Immature natural killer cell (primary cell): ENCODE measurements at places on chromosomes 4 and X. TPM values are rescaled to one million over a fixed set of nuclear protein-coding genes. Genes with fewer than 3 reads are reported as not detected.
A peak's percentile ranks its signal among the peaks of the same experiment; 100 is the strongest.

Gene DTHD1
- 7.4 TPM for polyA plus RNA-seq

DNA sequence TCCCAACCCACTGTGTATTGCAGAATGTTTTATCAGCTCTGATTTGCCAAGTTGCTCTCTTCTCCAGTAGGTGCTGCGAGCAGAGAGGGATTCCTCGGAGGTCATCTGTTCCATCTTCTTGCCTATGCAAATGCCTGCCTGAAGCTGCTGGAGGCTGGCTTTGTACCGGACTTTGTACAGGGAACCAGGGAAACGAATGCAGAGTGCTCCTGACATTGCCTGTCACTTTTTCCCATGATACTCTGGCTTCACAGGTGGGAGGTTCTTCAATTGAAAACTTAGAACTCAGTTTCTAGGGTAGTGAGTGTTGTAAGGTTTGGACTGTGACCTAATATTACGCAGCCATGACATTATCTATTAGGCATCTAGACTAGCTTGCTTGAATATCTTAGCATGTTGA lies 24.9 kb downstream of the AR start:
- H3K4me3 ChIP-seq, result no peak overlapping the region
- no peak for DNase-seq
- no peaks in the 10 kb centered on the region for H3K27me3 ChIP-seq
- H3K4me1 ChIP-seq, result no peaks in the 10 kb centered on the region

GRCh38 chr4:23814587-23814986 lies 75.3 kb downstream of the PPARGC1A start:
- H3K27ac ChIP-seq, result no peak overlapping the region
- DNase-seq, result no peak
- no peaks in the 10 kb centered on the region for H3K27me3 ChIP-seq
- no peak overlapping the region for H3K4me3 ChIP-seq
- H3K4me1 ChIP-seq, result no peaks in the 10 kb centered on the region

DNA sequence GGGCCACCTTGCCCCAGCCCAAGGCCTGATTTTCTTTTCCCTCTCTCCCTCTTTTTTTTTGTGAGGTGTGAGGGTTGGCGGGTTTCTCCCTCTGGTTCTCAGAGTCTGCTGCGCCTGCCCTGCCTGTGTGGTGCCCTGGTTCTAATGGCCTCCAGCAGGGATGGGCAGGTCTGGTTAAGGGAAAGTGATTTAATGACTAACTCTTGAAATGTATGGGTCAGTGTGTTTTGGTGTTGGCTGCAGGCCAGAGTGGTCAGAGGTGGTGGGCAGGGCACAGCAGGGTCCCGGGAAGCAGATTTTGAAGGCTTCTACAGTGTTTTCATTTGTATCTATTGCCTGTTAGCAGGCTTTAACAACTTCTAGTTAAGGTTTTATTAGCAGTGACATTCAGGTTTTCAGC lies 39.0 kb downstream of the JADE1 start:
- H3K27ac ChIP-seq, result peak overlapping the region; percentile 50
- H3K27me3 ChIP-seq, result no peaks in the 10 kb centered on the region
- H3K4me3 ChIP-seq, result no peak overlapping the region
- no peak for DNase-seq
- H3K4me1 ChIP-seq, result peaks cover 21% of the 10 kb centered on the region

GRCh38 chr4:161883157-161883556 lies 280.6 kb downstream of the FSTL5 start:
- no peaks in the 10 kb centered on the region for H3K27me3 ChIP-seq
- no peak overlapping the region for H3K27ac ChIP-seq
- H3K36me3 ChIP-seq, result no peaks in the 10 kb centered on the region
- no peak overlapping the region for H3K4me3 ChIP-seq
- no peaks in the 10 kb centered on the region for H3K4me1 ChIP-seq
- DNase-seq, result no peak

DNA sequence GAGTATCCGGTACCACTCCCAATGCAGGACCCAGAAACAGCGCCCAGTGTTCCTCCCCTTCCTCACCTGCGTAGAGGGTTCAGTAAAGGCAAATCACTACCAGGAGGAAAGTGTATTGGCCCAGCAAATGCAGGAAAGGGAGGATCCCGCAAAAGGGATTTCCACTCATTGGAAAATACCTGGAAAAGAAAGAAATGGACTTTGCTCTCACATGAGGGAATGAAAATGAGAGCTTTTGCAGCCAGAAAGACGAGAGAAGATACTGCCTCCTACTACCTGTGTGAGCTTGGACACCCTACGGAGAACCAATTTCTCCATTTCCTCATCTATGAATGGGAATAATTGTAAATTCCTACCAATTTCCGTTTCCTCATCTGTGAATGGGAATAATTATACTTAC lies 184.1 kb upstream of the PPARGC1A start:
- no peaks in the 10 kb centered on the region for H3K4me1 ChIP-seq
- no peak overlapping the region for H3K27ac ChIP-seq
- H3K4me3 ChIP-seq, result no peak overlapping the region
- no peak for DNase-seq

Gene RENBP
- not detected for polyA plus RNA-seq

- no peak overlapping the region for H3K4me3 ChIP-seq
- no peaks in the 10 kb centered on the region for H3K27me3 ChIP-seq
- DNase-seq, result no peak
- H3K27ac ChIP-seq, result no peak overlapping the region
- H3K4me1 ChIP-seq, result no peaks in the 10 kb centered on the region
- no peaks in the 10 kb centered on the region for H3K36me3 ChIP-seq
Observed at GRCh38 chr4:35942092-35942491, 302.2 kb downstream of the ARAP2 start.

- H3K27ac ChIP-seq, result no peak overlapping the region
- no peaks in the 10 kb centered on the region for H3K27me3 ChIP-seq
- no peaks in the 10 kb centered on the region for H3K36me3 ChIP-seq
- no peak overlapping the region for H3K4me3 ChIP-seq
- peaks cover 5% of the 10 kb centered on the region for H3K4me1 ChIP-seq
- DNase-seq, result no peak
Observed at GRCh38 chr4:144575181-144575580, 70.8 kb upstream of the HHIP start.

DNA sequence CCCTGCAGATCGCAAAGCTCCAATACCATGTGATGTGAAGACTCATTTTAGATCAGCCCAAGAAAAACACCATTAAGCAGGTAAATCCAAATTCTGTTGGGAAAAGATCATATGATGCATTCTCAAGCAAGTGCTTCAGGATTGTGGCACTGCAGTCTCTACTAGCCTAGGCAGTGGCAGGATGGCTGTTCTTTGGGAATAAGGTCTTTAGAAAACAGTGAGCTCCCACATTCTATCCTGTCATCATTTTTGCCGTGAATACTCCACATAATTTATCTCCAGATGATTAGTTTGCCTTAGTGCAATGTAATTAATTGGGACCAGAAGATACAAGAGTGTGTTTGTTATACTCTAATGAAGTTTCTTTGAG lies 18.9 kb downstream of the SORBS2 start:
- H3K4me1 ChIP-seq, result no peaks in the 10 kb centered on the region
- no peak overlapping the region for H3K27ac ChIP-seq
- no peak for DNase-seq
- no peak overlapping the region for H3K4me3 ChIP-seq

DNA sequence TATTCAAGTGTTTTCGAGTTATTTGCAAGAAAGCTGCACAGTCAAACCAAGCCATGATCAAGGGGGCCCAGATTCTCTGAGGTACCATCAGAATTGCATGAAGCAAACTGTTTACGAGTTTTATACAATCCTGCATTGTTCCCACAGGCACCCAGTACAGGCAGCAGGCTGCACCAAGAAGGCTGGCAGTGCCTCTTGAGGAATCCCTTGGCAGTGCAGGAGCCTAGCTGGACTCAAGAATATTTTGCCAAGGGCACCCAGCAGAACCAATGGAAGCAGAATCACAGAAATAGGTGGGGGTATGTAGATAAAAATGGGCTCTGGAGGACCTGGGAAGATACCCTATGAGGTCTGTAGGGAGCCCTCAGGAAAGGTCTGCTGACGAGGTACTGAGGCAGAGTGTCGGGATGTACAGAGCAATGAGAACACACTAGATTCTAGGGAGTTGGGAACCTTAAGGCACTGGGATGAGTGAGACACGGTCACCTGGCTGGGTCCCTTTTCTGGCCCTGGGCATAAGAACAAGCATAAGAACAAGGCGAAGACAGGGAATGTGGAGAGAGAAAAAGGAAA lies 2.5 kb upstream of the PLP1 start:
- no peaks in the 10 kb centered on the region for H3K36me3 ChIP-seq
- no peaks in the 10 kb centered on the region for H3K4me1 ChIP-seq
- DNase-seq, result no peak
- no peak overlapping the region for H3K4me3 ChIP-seq

DNA sequence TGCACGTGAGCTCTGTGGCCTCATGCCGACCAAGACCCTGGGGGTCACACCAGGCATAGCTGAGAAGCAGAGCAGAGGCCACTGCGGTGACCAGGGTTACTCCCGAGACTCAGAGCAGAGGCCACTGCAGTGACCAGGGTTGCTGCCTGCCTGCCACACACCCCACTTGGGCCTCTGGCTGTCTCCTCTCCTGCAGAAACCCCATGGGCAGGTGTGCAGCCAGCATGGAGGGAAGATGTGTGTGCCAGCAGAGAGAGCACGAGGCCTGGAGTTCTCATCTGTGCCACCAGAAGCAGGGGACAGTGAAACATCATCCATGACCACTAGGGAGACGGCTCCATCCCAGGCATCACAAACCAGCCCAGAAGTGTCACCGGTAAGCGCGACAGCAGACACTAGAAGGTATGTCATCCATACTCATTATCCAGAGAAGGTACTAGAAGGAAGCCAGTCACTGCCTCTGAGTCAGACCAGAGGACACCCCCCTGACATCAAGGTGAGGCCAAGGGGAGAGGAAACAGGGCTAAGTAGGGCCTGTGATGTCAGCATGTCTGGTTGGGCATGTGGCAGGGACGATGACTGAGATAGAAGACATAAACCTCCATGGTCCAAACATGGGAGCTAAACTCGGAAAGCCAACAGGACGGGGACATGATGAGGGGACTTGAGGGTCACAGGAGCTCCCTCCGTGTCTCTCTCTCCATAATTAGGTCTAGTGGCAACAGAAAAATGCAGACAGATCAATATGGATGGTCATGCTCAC lies 24.2 kb upstream of the SPON2 start:
- peaks cover 80% of the 10 kb centered on the region for H3K4me1 ChIP-seq
- peaks cover 17% of the 10 kb centered on the region for H3K27me3 ChIP-seq
- H3K36me3 ChIP-seq, result peaks cover 22% of the 10 kb centered on the region
- H3K4me3 ChIP-seq, result peak overlapping the region; percentile 62
- H3K27ac ChIP-seq, result peak overlapping the region; percentile 78

GRCh38 chr4:60359746-60360367 lies 840.3 kb upstream of the ADGRL3 start:
- no peak overlapping the region for H3K4me3 ChIP-seq
- H3K4me1 ChIP-seq, result no peaks in the 10 kb centered on the region
- no peaks in the 10 kb centered on the region for H3K27me3 ChIP-seq
- no peak for DNase-seq

Gene GAGE12J
- not detected for polyA plus RNA-seq

Gene NHSL2
- polyA plus RNA-seq, result 29.0 TPM

- no peak for DNase-seq
- H3K4me3 ChIP-seq, result no peak overlapping the region
- no peaks in the 10 kb centered on the region for H3K36me3 ChIP-seq
Observed at GRCh38 chr4:130542953-130543352, 1447.0 kb downstream of the C4orf33 start.

- no peak overlapping the region for H3K4me3 ChIP-seq
- no peak overlapping the region for H3K27ac ChIP-seq
- H3K27me3 ChIP-seq, result peaks cover 6% of the 10 kb centered on the region
- no peaks in the 10 kb centered on the region for H3K36me3 ChIP-seq
Observed at GRCh38 chrX:108199691-108200090, 108.1 kb downstream of the ATG4A start.

GRCh38 chr4:185256446-185256845 lies 47.0 kb downstream of the SNX25 start:
- H3K27ac ChIP-seq, result no peak overlapping the region
- no peak overlapping the region for H3K4me3 ChIP-seq
- DNase-seq, result no peak
- no peaks in the 10 kb centered on the region for H3K27me3 ChIP-seq

Gene SPATA18
- not detected for polyA plus RNA-seq

DNA sequence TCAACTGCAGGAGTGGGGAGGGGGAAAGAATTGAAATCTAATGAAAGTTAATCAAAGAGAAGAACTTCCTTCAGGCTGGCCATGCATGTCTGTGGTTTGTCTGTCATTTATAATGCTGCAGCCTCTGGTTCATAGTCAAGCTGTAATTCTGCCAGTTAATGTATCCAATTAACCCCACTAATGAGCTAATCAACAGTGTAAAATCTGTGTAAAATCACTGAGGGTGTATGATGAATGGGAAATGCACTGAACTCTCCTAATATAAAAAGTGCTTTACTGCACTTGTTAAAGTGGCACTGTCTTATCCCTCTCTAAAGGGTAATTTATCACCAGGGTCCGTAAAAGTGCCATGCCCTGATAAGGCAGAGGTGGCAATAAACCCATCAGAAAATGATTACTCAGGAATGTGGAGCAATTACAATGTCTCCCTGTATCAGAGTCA lies 798.1 kb downstream of the PDHA2 start:
- H3K36me3 ChIP-seq, result no peaks in the 10 kb centered on the region
- H3K4me1 ChIP-seq, result no peaks in the 10 kb centered on the region
- H3K4me3 ChIP-seq, result no peak overlapping the region
- no peak overlapping the region for H3K27ac ChIP-seq
- DNase-seq, result no peak

GRCh38 chrX:105464618-105465017 lies 244.1 kb upstream of the TEX13A start:
- DNase-seq, result no peak
- H3K4me1 ChIP-seq, result no peaks in the 10 kb centered on the region
- no peak overlapping the region for H3K4me3 ChIP-seq
- H3K27me3 ChIP-seq, result no peaks in the 10 kb centered on the region
- no peaks in the 10 kb centered on the region for H3K36me3 ChIP-seq
- no peak overlapping the region for H3K27ac ChIP-seq

- no peaks in the 10 kb centered on the region for H3K36me3 ChIP-seq
- DNase-seq, result no peak
- H3K4me3 ChIP-seq, result no peak overlapping the region
- no peaks in the 10 kb centered on the region for H3K4me1 ChIP-seq
- H3K27ac ChIP-seq, result no peak overlapping the region
- H3K27me3 ChIP-seq, result no peaks in the 10 kb centered on the region
Observed at GRCh38 chr4:89336818-89337420, 29.3 kb upstream of the GPRIN3 start.

DNA sequence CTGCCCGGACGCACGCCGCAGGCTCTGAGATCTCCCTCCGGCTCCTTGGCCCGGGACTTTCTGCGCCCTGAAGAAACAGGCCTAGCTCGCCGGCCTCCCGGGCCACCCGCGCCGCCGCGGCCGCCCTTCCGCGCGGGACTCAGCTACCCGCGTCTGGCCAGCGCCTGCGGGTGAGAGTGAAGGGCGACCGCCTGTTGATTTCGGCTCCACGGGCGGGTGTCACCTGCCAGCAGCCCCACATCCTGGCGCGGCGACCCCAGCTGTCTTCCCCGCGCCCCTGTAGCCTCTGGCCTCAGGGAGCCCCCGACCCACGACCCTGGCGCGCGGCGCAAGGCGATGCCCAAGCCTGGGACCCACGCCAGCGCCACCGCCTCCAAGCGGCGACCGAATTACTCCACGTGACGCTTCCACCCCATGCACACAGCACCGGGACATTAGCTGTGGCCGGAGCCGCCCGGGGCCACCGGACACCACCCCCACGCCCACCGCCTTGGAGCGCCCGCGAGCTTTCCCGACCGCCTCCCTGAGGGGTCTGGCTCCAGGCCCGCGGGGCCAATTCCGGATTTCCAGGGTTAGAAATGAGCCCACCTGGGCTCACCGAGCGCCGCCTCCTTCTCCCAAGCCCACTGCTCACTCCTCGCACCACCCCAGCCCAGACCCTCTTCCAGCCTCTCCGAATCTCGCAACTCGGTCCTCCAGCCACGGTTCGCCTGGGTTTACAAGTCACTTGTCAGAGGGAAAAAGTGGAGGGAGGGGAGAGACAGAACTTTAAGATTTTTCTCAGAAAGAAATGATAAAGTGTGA lies 10.2 kb downstream of the ARX start:
- H3K4me1 ChIP-seq, result no peaks in the 10 kb centered on the region
- no peak overlapping the region for H3K4me3 ChIP-seq
- DNase-seq, result no peak
